ENCODE measurements at places on chromosomes 7 and 10. TPM values are rescaled to one million over a fixed set of nuclear protein-coding genes. Genes with fewer than 3 reads are reported as not detected.

Gene SLC26A4
- not detected for total RNA-seq

Gene PDE1C
- total RNA-seq: 10.2 TPM

Gene CD36
- total RNA-seq: not detected

Gene LAMB1
- total RNA-seq: 127 TPM

Gene SLC13A1
- total RNA-seq: not detected

Gene PDZD8
- total RNA-seq: 31.6 TPM

Gene SPOCK2
- total RNA-seq: 0.41 TPM

Gene PTPN20
- 12.7 TPM for total RNA-seq

Gene GNAI1
- total RNA-seq: 54.4 TPM

Gene NET1
- total RNA-seq: 33.6 TPM

Gene GLI3
- total RNA-seq: 1.8 TPM

Gene CFTR
- total RNA-seq: not detected

Gene MSMB
- not detected for total RNA-seq

Gene CFAP69
- total RNA-seq: 0.68 TPM

Gene ANKRD1
- 30.7 TPM for total RNA-seq

Gene TMEM213
- total RNA-seq: not detected

Gene AQP1
- total RNA-seq: not detected

Gene PRKCQ
- 9.8 TPM for total RNA-seq

Gene FGF8
- total RNA-seq: not detected

Gene HOXA7
- 5.1 TPM for total RNA-seq

Gene HYAL4
- not detected for total RNA-seq

Gene CAMK2G
- total RNA-seq: 20.1 TPM

Gene PCLO
- 2.0 TPM for total RNA-seq

Gene TMEM236
- 0.14 TPM for total RNA-seq

Gene PRPS1L1
- not detected for total RNA-seq

Measured in Caki2 (cell line).